Lower leg skin (tissue), 4 donors: ENCODE measurements at places on chromosomes 11 and 22. TPM values are rescaled to one million over a fixed set of nuclear protein-coding genes. Genes with fewer than 3 reads are reported as not detected.

Gene PLAAT2
- total RNA-seq: 4.3 TPM

Gene RFPL2
- total RNA-seq: not detected

Gene ESAM
- 6.1 TPM for total RNA-seq

Gene CLCF1
- 2.2 TPM for total RNA-seq

Gene C11orf86
- not detected for total RNA-seq

Gene GP1BB
- total RNA-seq: 65.1 TPM

Gene ATG2A
- total RNA-seq: 86.4 TPM

Gene MIOX
- not detected for total RNA-seq

Gene FJX1
- total RNA-seq: 24.1 TPM

Gene NPTXR
- 0.88 TPM for total RNA-seq

Gene GGTLC2
- total RNA-seq: not detected

Gene SYCE3
- total RNA-seq: not detected

Gene GAL3ST3
- not detected for total RNA-seq

Gene MRPL40
- total RNA-seq: 33.9 TPM

Gene GNAZ
- 3.6 TPM for total RNA-seq

Gene PLA2G3
- 6.5 TPM for total RNA-seq
